ENCODE measurements at places on chromosomes 5 and 9.
A peak's percentile ranks its signal among the peaks of the same experiment; 100 is the strongest.

- no peak for DNase-seq
Observed at GRCh38 chr5:142327111-142327842, 2.5 kb upstream of the SPRY4 start.

GRCh38 chr9:91790917-91791316 is 159.1 kb downstream of the ROR2 start:
- DNase-seq, result no peak

DNA sequence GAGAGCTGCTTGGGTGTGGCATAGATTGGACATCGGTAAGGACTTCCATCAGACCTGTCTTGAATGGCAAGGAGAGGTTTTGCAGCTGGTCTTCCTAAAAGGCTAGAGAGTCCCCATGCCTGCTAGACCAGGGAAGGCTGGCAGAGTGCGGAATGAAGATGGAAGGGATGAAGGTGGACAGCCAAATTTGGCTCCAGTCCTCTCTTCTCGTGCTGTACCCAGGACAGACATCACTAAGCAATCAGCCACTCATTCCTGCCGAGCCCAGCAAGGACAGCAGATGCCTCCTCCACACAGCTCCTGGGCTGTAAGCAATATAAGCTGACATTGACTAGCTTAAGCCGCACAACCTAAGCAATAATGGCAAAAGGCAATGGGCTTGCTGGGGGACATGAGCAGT is 112.0 kb downstream of the OLFM1 start:
- DNase-seq, result no peak

- no peak for DNase-seq
Observed at GRCh38 chr9:93064392-93065134, 6.1 kb downstream of the SUSD3 start.

DNA sequence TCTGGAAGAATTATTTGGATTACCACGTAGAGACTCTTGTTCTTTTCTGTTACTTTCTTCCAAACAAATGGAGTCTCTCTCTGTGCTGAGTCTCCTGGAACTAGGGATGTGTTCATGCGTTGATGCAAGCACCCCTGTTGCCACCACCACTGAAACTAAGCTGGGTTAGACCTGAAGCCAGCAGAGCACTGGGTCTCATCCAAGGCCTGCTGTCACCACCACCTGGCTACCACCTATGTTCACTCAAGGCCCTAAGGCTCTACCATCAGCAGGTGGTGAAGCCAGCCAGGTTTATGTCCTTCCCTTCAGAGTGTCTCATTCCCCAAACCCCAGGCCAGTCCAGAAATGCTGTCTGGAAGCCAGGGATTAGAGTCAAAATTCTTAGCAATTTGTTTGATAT is 13.3 kb downstream of the RIC1 start:
- no peak for DNase-seq

- DNase-seq, result no peak
Observed at GRCh38 chr5:178677429-178677828, 50.6 kb upstream of the CLK4 start.

DNA sequence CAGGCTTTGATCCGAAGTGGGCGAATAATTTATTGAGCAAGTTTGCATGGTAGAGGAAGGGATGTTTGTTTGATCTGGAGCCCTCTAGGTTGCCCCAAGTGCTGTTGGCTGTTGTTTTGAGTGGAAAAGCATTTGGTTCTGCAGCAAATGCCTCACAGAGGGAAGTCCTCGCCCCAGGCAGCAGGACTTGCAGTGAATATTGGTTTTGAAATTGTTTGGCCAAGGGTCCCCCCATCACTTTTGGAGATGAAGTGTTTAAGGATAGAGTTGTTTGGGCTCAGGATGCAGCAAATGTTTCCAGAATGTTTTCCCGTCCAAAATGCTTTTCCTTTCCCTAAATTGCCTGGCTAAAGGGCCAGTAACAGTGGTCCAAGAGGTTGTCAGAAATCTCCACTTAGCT is 3.1 kb downstream of the JADE2 start:
- no peak for DNase-seq

DNA sequence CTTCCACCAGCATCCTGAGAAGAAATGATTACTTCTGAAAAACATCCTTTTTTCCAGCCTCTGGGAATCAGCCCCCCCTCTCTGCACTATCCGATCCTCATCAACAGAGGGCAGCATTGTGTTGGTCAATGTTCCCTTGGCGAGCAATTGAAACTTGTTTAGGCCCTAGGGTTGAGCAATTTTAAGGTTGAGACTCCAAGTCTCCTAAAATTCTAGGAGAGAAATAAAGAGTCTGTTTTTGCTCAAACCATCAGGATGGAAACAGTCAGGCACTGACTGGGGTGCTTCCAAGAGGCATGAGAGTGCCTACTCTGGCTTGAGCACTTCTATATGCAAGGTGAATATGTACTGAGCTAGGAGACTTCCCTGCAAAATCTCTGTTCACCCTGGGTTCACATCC is 12.4 kb upstream of the CYFIP2 start:
- DNase-seq, result peak; percentile 71

DNA sequence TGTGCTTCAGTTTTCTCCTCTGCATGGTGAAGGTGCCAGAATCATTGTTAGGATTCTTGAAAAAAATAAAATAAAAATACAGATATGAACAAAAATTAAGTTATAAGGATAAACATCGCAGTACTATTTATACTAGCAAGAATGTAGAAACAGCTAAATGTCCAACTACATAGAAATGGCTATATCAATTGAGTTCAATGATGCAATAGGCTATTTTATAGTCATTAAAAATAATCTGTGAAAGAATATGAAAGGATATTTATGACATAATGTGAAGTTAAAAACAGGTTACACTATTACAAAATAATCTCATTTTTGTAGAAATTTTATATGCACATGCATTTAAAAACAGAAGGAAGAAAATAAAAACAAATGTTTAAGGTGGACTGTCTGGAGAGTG is 198.7 kb upstream of the TRIM32 start:
- no peak for DNase-seq

DNA sequence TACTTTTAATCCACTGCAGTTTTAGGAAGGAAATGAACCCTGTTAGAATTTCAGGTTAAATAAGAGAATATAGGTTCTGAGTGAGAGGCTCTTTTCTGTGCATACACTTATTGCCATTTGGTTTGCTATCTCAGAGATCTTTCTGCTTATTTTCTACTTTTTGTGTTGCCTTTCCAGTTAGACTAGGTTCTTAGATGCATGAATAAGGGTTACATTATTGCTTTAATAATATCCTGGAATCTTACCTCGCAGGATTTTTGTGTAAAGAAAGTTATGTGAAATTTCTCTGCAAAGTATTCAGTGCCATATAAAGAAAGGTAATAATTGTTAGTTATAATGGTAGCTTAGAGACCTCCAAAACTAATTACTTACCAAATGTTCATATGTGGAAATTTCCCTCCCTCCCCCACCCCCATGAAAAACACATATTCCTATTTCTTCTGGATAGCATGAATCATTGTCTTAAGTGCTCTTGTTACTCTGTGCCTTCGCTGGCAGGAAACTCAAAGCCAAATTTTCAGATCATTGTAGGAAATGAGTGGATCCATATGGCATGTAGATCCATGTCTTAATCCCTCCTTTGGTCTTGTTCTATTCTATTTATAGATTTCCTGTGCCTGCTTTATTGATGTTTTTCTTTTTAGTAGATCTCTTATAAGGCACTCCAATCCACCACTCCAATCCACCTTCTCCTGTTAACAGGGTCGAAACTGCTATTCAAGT is 2.7 kb upstream of the APBA1 start:
- no peak for DNase-seq

DNA sequence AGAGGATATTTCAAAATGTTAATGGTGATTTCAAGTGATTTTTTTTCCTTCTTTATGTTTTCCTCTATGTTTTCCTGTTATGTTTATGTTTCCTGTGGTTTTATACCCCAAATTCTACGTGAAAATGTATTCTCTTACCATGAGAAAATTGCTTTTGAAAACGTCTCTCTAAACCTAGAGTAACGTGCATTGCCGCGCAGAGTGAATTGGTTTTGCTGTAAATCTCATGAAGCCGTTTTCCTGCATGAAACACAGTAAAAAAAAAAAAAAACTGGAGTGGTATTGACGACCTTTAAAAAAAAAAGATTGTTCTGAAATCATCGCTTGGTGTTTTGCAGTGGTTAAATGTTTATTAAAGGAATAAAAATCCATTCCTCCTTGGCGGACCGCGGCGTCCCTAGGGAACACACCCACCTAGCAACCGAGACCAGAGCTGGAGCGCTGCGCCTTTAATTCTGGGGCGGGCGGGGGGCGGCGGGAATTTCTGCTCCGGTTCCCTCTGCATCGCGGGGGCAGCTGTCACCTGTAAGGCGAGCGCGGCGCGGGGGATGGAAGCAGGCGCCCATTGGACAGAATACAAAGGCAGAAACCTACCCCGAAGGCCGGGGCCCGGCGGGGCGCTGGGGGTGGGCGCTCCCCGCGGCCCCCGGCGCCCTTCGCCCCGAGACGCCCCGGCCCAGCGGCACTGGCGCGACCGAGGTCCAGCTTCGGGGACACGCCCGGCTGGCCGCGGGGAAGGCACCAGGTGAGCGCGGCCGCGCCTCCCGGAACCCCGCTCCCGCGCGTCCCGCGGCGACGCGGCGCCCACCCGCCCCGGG is at the start of gene SOWAHA:
Gene SOWAHA, plus strand, starts transcription at position 522 of the 818 bp plus-strand sequence. CDS start 320 bp downstream, outside the sequence.
- DNase-seq, result peak; percentile 63

GRCh38 chr9:111926421-111926875 is 29.8 kb downstream of the UGCG start:
- no peak for DNase-seq

- no peak for DNase-seq
Observed at GRCh38 chr5:171749365-171749764, 36.3 kb upstream of the SMIM23 start.

- DNase-seq, result no peak
Observed at GRCh38 chr5:31452314-31452713, 79.6 kb downstream of the DROSHA start.

DNA sequence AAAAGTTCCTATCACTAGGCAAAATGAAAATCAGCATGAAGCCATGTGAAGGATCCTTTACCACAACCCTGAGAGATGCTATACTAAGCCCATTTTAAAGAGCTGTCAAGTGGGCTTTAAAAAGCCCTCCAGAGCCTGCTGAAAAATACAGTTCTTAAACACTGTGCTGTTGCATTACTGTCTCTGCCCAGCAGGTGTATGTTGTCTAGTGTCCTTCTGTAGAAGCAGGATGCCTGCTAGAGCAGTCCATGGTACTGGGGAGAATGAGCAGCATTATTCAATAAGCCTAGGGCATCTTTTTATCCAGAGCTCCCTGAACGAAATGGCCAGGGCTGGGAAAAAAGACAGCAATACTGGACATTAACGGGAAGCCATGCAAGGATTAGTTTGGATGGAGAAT is 126.2 kb upstream of the PLCXD3 start:
- peak; percentile 48 for DNase-seq

- no peak for DNase-seq
Observed at GRCh38 chr5:56525113-56525512, 290.2 kb upstream of the MAP3K1 start.

DNA sequence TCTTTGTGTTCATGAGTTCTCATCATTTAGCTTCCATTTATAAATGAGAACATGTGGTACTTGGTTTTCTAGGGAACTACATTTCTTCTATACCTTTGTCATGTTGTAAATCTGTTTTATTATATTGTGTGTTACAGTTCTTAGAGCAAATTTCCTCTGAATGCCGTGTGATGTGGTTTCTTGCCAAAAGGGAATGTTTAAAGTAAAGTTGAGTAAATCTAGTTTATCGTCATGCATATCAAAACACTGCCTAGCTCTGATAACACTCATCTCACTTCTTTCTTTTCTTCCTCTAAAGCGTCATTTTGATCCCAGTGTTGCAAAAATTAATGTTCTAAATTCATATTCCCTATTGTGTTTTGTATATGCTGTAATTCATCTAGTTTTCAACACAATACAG is 295.4 kb upstream of the HAPLN1 start:
- DNase-seq, result no peak

DNA sequence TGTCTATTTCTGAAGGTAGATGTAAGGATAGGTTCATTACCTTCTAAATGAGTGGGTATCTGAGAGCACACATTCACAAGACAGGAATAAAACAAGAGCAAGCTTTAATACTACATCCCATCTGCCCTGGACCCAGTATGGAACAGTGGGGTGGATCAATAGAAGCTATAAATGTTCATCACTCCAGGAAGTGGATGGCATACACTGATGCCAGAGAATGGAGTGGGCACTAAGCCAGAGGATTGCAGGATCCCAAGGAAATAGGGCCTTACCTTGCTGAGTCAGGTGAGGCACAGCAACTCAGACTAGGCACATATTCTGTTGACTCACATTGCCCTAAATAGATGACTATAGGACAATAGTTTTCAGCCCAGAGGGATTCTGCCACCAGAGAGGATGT is 21.3 kb upstream of the COX7C start:
- DNase-seq, result no peak

- DNase-seq, result no peak
Observed at GRCh38 chr9:129442803-129443511, 177.9 kb downstream of the C9orf50 start.

DNA sequence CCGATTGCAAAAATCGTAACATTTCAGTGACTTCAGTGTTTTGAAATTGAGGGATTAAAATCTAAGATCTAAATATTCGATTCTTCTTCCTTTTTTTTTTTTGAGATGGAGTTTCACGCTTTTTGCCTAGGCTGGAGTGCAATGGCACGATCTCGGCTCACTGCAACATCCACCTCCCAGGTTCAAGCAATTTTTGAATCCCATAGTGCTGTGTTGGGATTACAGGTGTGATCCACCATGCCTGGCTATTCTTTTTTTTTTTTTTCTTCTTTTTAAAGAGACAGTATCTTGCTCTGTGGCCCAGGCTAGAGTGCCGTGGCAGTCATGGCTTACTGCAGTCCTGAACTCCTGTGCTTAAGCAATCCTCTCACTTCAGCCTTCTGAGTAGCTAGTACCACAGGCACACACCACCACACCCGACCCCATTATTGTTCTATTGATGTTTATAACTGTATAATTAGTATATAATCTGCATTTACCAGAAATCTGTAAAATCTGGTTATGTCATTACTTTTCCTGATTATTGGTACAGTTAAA is 42.7 kb downstream of the NSD1 start:
- DNase-seq, result no peak

DNA sequence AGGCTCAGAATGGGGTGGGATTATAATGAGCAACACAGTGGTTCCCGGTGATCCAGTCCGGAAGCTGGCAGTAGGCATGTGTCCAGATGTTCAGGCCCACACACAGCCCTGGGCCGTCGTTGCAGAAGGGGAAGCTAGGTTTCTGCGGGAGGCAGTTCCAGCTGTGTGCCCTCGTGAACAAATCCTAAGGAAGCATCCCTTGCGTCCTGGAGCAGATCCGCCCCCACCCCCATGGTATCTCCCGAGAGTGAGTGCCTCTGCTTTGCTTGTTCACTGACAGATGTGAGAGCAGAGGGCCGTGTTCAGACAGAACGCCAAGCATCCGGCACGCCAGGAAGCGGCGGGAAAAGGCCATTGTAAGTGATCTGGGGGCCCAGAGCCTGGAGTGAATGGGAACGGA is 104.8 kb downstream of the PDE6A start:
- DNase-seq, result no peak

GRCh38 chr5:158133369-158133768 is 274.4 kb upstream of the CLINT1 start:
- no peak for DNase-seq

All from WTC11 (cell line).